HFF-Myc (cell line): ENCODE measurements at places on chromosomes 1 and 21.

DNA sequence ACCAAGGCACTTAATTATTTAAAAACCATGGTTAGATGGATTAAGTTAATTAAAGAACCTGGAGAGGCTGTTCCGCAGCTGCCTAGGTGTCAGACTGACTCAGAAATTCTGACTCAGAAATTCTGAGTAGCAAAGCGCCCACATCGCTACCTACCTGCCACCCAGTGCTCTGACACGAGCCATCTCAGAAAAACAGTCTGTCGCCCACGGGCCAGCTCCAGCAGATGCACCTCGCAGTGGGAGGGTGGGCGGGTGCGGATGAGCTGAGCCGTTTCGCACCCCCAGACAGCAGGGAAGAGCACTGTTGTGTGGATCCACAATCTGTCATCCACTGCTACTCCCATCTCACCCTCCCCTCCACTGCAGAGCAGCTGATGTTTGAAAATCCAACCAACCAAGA is 13.5 kb downstream of the KCNK1 start:
- no peak for DNase-seq

DNA sequence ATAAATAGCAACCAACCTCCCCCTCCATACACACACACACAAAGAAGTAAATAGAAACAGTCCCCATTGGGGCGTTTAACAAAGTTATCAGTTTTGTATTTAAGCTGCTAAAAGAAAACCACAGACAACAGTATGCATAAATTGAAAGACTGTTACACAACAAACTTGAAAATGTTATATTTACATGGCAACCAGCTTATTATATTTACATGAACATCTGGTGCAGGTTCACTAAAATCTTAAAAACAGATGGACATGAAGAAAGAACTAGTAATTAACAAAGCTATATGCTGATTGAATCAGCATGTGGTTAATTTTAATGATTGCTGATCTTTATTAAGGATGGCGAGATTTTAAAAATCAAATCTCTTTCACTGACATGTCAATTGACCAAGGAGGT is 384.7 kb downstream of the LRRIQ3 start:
- no peak for DNase-seq

GRCh38 chr1:223323491-223324484 is 40.2 kb downstream of the SUSD4 start:
- DNase-seq: no peak

- no peak for DNase-seq
Measured at GRCh38 chr1:1166642-1167397, 6.9 kb upstream of the TTLL10 start.

DNA sequence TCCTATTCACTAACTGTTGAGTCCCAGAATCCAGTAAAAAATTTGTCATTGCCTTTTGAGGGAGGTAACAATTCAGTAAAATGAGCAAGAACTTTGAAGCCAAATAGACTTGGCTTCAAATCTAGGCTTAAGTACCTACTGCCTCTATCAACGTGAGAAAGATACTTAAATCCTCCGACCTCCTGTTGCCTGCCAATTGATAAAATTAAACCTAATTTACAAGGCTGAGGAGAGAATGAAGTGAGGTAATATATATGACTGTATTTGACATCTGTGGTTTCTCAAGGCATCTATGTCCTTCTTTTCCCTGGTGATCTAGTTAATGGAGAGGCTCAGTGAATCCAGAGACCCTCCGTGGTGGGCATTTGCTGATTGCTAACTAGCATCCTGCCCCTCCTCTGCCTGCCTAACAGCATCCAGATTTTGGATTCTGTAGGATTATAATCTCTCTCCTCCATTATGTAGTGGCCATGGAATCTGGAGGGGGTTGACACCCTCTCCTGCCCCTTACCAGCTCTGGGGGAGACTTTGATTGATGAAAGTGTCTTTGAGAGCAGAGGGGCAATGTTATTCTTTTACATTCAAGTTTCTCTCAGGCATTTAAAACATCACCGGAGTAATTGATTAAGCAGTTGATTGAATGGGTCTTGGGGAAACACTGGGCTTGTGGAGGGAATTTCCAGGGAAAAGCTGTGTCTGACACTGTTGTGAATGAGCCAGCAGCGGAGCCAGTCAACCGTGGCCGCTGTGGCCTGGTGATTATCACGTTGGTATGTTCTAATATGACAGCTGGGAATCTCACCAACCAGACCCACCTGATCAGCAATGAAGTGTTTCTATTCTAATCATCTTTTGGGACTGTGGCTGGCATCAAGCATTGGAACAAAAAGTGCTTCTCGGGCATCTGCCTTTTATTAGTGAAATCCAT is 140.7 kb upstream of the FAM78B start:
- DNase-seq: no peak
